ENCODE measurements at places on chromosomes 13 and 19.

- no peak for DNase-seq
These were observed 22.5 kb downstream of the DOT1L start for GRCh38 chr19:2186071-2186846.

- no peak for DNase-seq
These were observed 14.9 kb downstream of the TEX29 start for GRCh38 chr13:111335298-111335697.

- DNase-seq = no peak
These were observed 339.4 kb downstream of the SPRY2 start for GRCh38 chr13:80001510-80001842.

DNA sequence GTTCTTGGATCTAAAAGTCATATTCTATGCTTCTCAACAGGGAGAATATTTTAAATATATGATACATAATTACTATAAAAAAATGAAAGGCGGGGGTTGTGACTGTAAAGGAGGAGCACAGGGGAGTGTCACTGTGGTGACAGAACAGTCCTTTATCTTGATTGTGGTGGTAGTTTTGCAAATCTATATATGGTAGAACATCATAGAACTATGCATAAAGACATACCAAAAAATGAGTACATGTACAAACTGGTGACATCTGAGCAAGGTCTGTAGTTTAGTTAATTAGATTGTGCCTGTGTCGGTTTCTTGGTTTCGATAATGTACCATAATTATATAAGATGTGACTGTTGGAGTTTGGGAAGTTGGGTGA, 38.7 kb upstream of the GARRE1 start:
- no peak for DNase-seq

DNA sequence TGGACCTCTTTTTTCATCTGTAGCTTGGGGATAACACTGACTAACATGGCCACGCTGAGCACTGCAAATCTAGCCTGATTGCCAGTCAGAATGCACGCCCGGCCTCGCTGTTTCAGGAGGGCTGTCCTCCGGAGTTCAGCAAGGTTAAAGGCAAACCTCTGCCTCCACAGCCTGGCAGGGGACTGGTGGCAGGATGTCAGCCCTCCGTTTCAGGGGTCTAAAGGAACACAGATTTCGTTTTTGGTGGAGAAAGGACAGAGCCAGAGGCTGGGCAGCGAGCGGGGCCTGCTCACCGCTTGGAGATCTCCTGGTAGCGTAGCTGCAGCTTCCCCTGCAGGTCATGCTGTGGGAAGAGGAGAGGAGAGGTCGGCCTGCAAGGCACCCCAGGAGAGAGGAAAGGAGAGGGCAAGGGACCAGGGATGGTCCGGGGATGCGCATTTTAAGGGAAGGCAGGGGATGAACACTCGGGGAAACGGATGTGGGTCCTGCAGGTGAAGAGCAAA, 560 bp downstream of the NDUFA7 start:
- DNase-seq = no peak

DNA sequence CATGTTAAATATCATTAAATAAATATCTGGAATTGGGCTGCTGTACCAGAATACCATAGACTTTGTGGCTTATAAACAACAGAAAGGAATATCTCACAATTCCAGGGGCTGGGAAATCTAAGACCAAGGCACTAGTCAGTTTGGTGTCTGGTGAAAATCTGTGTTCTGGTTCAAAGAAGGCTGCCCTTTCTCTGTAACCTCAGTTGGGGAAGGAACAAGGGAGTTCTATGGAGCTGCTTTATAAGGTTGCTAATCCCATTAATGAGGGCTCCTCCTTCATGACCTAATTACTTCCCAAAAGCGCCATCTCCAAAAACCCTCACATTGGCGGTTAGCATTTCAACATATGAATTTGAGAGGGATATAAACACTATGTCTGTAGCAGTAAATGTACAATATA, 480.9 kb downstream of the GPC5 start:
- DNase-seq = no peak

DNA sequence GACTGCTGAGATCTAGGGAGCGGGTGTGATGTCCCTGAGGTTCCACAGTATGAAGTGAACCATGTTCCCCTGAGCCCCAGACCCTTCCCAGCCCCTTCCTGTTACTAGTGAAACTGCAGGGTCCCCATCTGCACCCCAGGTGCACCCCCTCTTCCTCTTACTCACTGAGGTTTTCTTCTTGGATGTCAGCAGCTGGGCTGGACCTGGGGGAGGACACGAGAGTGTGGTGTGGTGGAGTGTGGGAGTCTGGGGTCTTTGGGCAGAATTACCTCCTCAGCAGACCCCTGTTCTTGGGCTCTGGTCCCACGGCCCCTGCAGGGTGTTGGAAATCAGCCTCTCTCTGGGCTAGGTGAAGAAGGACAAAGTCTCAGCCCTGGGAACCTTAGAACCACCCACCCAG, 3.3 kb upstream of the LILRA6 start:
- DNase-seq = no peak

GRCh38 chr13:33537676-33538075, 252.1 kb upstream of the STARD13 start:
- no peak for DNase-seq

GRCh38 chr13:23513455-23513854, 56.8 kb upstream of the TNFRSF19 start:
- no peak for DNase-seq

DNA sequence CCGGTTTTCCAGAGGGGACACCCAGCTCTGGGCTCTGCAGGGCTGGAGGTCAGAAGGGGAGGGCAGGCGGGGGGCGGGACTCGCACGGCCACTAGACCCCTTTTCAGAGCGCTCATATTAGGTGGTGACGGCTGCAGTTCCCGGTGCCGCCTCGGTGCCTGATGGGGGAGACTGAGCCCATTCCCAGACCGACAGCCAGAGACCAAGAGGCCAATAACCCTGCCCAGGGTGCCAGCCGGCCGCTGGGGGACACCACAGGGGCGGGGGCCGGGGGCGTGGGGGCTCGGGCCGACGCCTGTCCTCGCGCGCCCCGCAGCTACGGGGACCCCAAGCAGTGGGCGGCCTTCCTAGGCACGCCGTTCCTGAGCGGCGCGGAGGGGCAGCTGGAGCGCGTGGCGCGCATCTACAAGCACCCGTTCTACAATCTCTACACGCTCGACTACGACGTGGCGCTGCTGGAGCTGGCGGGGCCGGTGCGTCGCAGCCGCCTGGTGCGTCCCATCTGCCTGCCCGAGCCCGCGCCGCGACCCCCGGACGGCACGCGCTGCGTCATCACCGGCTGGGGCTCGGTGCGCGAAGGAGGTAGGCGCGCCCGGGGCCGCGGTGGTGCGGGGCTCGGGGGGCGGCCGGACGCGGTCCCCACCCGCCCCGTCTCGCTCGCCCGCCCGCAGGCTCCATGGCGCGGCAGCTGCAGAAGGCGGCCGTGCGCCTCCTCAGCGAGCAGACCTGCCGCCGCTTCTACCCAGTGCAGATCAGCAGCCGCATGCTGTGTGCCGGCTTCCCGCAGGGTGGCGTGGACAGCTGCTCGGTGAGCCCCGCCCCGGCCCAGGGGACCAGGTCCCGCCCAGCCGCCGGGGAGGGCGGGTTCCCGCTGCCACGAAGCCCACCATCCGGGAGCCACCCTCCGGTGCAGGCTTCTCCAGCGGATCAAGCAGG, 2.4 kb downstream of the TIMM13 start:
- no peak for DNase-seq

- DNase-seq = peak; percentile 42
These were observed 29.1 kb downstream of the ATP12A start for GRCh38 chr13:24709186-24709913.

DNA sequence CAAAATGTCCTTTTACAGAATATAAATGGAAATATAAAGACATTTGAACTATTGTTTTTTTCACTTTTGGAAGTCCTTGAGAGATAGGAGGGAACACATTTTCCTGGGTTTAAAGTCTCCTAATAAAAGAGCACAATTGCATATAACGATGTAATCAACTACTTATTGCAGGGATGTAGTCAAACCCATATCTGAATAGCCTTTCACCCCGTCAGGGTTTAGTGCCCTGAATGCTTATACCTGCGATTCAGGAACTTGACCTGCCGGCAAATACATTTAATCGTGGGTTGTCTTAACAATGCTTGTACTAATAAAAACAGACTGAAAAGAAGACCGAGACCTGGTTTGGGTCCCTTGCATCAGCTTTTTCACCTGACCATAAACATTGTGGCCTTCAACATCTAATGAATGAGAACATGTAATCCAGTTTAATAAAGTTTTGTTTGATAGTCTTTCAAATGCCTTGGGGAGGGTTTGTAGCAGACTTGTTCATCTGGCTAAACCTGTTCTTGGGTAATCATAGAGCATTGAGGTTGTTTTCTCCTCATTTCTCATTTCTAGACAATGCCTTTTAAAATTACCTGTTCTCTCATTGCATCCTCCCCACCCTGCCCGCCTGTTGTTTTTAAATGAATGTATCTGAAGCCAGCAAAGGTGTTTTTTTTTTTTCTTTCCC, 7.0 kb downstream of the KLF5 start:
- DNase-seq = no peak

- DNase-seq = no peak
These were observed 169.2 kb upstream of the IRS2 start for GRCh38 chr13:109955598-109955997.

DNA sequence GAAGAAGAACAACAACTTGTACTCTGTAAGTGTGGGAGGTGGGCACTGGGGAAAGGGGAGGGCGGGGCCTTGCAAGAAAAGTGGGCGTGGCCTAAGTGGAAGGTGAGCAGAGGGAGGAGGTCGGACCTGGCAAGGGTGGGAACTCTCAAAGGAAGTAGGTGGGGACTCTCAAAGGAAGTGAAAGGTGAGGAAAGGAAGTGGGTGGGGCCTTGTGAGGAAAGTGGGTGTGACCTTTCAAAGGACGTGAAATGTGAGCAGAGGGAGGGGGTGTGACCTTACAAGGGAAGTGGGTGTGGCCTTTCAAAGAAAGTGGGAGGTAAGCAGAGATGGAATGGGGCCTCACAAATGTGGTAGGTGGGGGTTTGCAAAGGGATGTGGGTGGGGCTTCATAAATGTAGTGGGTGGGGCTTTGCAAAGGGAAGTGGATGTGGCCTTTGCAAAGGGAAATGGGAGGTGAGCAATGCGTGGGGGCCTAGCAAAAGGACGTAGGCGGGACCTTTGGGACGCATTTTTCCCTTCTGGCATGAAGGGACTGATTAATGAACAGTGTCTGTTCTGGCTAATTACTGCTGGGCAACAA, 25.9 kb downstream of the ACSBG2 start:
- DNase-seq = peak; percentile 36

DNA sequence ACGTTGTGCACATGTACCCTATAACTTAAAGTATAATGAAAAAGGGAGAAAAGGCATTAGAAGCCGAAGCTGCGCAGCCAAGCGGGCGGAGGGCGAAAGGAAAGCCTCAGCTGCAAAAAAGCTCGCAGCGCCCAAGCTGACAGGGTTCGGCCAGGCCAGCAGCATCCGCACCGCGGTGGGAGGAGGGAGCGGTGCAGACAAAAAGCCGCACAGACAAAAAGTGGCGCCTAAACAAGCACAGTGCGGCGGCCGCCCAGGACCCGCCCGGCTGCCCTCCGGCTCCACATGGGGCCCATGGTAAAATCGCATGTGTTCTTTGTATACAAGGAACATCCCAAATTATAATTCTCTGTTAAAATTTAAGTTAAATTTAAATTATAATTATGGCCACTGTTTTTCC, 42.4 kb downstream of the PSG3 start:
- no peak for DNase-seq

- no peak for DNase-seq
These were observed 214.0 kb downstream of the DLEU7 start for GRCh38 chr13:50629497-50629896.

DNA sequence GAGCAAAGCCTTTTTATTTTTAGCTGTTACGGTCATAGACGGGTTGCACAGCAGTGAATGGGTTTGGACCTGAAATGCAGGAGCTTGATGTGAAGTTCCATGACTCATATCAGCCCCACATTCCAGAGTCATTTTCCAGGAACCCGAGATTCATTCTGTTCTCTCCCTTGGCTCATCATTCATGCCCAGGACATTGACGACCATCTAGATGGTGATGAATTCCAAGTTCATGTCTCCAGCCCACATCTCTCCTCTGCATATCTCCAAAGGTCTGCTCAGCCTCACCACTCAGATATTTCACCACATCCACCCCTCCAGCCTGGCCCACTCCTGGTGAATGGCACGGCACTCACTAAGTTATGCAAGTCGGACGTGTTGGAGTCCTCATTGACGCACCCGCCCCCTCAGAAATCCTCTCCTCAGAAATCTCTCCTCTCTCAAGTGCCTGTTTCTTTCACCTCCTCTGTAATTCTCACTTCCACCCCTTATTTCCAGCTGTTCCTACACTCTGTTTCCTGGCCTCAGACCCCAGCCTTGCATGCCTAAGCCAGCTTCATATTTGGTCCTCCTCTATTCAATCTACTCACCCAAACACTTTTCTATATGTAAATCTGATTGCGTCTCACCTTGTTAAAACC, 83.1 kb downstream of the ALOX5AP start:
- DNase-seq = no peak

DNA sequence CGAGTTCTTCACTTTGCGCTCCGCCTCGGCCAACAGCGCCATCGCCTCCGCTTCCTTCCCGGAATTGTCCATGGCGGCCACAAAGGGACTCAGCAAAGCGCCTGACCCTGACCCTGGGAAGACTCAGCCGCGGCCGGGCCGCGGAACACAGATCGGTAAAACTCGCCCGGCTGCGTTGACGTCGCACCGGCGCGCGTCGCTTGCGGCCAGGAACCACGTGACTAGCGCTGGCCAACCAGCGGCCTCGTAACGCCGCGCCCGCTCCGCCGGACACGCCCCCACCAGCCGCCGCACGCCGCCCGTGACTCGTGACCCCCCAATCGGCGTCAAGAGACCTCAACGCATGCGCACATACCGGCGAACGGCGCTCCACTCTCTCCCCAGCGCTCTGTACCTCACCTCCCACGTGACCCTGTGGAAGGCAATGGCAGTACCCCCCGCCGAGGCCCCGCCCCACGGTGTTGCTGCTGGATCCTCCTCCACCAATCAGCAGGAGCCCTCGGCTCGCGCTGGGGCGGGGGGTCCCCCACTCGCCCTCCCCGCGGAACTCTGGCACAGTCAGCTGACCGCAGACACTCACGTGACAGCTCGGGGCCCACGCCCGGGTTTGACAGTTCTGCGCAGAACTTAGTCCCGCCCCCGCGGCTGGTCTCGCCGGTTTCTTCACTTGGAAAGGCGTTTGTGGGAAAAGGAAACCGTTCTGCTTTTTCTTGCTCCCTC, at the start of gene NAPA:
Gene NAPA (minus strand): TSS at position 195 of the 720 bp plus-strand sequence. CDS start 123 bp downstream, at position 72.
- peak; percentile 100 for DNase-seq

DNA sequence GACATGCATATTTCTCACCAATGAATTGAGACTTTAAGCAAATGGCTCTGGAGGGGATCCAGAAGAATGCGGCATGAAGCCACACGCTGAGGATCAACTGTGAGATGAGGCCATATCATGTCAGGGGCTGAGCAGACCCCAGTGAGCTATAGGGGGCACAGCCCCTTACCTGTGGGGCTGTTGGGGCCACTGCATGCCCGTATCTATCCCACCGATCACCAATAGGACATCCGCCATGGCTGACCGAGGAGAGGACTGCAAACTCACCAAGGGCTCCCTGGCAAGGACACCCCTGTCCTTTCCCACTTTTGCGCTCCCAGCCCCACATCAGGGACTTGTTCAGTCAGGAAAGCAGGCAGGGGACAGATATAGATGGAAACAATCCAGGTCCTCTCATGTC, 78.0 kb downstream of the SERP2 start:
- DNase-seq = no peak

Measured in activated CD4-positive, CD25-positive, alpha-beta regulatory T cell treated with anti-CD3 and anti-CD28 coated beads, Interleukin-2, amount 50 U/mL, for 72 hours (primary cell).